CD8-positive, alpha-beta memory T cell (primary cell): ENCODE measurements at places on chromosomes 6 and 20. TPM values are rescaled to one million over a fixed set of nuclear protein-coding genes. Genes with fewer than 3 reads are reported as not detected.

Gene TCEA2
- 24.5 TPM for total RNA-seq

Gene CEP162
- 6.0 TPM for total RNA-seq

Gene ARMH2
- 0.55 TPM for total RNA-seq

Gene SALL4
- total RNA-seq: 0.11 TPM

Gene LGSN
- total RNA-seq: not detected

Gene FLRT3
- total RNA-seq: not detected

DNA sequence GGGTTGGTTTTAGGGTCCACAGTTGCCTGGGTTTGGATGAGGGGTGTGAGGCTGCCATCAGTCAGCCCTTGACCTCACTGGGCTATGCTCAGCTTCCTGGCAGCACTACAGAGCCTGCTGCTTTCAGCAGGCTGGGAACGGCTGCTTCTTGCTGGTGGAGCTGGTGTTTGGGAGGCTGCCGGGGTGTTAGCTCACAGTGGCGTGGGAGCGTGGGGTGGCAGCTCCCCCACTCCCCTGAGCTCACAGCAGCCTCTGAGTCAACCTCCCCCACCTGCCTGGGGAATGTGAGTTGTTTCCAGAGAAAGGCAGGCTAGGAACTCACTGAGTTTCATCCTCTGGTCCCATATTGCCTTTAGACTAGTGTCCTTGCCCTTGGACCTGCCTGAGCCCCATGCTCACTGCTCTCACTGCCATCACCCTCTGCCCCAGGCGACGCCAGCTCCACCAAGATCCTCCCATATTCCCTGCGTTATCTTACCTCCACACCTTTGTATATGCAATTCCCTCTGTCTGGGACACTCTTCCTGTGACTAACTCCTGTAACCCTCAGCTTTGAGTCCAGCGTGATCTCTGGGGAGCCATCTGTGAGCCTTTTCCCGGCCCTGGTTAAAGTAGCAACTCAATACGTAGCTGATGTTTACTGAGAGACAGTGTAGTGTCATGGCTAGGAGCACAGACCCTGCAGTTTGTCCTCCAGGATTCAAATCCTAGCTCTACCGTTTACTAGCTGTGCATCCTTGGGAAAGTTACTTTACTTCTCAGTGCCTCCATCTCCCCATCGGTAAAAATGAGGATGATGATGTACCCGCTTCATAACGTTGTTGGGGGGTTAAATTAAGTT, 34.8 kb downstream of the PPP1R16B start:
- peaks cover 61% of the 10 kb centered on the region for H3K4me1 ChIP-seq
- H3K27me3 ChIP-seq: no peaks in the 10 kb centered on the region
- peak overlapping the region; percentile 89 for H3K27ac ChIP-seq
- peak overlapping the region; percentile 20 for H3K4me3 ChIP-seq

GRCh38 chr6:78701407-78701806, 165.9 kb upstream of the IRAK1BP1 start:
- H3K36me3 ChIP-seq: no peaks in the 10 kb centered on the region
- no peaks in the 10 kb centered on the region for H3K4me1 ChIP-seq
- no peak overlapping the region for H3K4me3 ChIP-seq

GRCh38 chr6:138857775-138858174, 61.9 kb downstream of the ECT2L start:
- H3K27me3 ChIP-seq: no peaks in the 10 kb centered on the region
- no peak overlapping the region for H3K27ac ChIP-seq
- no peak for DNase-seq
- H3K4me1 ChIP-seq: no peaks in the 10 kb centered on the region
- H3K4me3 ChIP-seq: no peak overlapping the region

DNA sequence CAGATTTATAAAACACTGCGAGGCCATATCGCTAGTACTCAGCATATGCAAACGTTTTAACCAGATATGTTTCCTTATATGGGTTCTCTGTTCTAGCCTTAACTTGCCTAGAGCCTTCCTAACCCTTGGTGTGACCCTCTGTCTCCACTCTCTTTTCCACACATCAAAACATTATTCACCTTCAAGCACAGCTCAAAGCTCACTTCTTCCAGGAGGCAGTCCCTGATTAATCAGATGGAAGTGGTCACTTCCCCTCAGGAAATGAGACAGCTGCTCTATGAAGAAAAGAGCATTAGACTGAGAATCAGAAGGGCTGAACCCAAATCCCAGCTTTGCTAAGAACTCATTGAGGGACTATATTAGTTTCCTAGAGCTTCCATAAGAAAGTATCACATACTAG, 39.8 kb upstream of the SLC17A4 start:
- H3K27ac ChIP-seq: no peak overlapping the region
- no peaks in the 10 kb centered on the region for H3K4me1 ChIP-seq
- no peak overlapping the region for H3K4me3 ChIP-seq
- no peak for DNase-seq
- H3K36me3 ChIP-seq: no peaks in the 10 kb centered on the region

DNA sequence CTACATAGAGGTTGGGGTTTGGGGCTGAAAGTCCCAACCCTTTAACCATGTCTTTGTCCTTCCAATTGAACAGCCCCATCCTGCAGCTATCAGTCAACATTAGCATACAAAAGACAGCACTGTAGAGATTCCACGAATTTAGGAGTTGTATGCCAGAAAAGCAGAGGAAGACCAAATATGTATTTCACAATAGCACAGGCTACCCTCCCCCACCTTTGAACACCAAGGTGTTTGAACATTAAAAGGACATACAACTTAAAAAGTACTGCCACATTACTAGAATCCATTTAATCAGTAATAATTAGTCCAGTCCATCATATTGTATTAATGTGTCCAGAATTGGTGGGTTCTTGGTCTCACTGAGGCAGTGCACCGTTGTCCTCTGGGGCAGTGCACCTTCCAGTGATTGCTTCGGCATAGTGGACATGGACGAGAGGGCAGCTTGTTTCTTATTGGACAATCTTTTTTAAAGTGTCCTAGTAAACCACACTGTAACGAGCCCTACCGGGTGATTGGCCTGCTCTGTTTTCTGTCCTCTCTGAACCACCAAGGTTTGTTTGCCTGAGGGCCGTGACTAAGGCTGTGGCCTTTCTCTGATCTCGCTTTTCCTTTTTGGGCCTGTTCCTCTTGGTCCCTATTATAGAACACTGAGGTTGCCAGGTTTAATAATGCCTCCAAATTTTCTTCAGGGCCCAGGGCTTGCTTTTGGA, 36.4 kb downstream of the GSTA4 start:
- no peak for DNase-seq
- no peaks in the 10 kb centered on the region for H3K27me3 ChIP-seq

GRCh38 chr6:165163519-165163918, 145.9 kb downstream of the C6orf118 start:
- DNase-seq: no peak
- no peaks in the 10 kb centered on the region for H3K27me3 ChIP-seq
- H3K36me3 ChIP-seq: no peaks in the 10 kb centered on the region
- no peak overlapping the region for H3K4me3 ChIP-seq
- no peak overlapping the region for H3K27ac ChIP-seq
